ENCODE measurements at places on chromosomes 16 and 17.
A peak's percentile ranks its signal among the peaks of the same experiment; 100 is the strongest.

DNA sequence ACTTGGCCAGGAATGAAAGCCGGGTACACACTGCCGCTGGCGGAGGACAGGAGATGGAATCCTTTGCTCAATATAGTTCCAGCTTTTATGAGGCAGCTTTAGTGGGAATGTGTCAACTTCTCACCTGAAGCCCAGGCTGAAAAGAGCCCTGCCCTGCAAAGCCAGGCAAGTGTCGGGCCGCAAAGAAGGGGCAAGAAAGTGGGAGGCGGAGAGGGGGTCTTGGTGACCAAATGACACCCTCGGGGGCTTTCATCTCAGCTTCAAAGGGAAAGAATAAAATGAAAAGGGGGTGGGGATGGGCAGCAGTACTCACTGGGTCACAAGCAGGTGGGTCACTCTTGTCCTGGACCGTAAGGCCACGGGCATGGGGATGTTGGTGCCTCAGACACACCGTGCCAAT, 62.9 kb downstream of the C16orf95 start:
- no peak for DNase-seq

GRCh38 chr16:11583889-11584565, 2.7 kb downstream of the LITAF start:
- DNase-seq: no peak

- peak; percentile 78 for DNase-seq
Measured at GRCh38 chr17:70875729-70876310, 706.5 kb downstream of the KCNJ2 start.

DNA sequence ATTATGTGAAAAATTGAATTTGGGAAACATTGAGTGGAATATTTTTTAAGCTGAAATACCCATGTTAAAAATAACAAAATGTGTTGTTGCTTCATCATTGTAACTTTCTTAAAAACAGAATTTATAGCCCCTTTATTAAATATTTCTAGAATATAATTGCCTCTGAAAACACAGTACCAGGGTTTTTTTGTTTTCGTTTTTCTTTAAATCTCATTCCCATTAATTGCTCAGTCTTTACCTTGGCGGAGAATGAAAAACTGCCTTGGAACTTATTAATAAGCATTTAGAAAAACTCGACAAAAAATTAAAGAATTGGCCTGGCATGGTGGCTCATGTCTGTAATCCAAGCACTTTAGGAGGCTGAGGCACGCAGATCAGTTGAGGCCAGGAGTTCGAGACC, 195.2 kb upstream of the TBX2 start:
- no peak for DNase-seq

- no peak for DNase-seq
Measured at GRCh38 chr17:72090108-72090507, 30.7 kb upstream of the SOX9 start.

GRCh38 chr16:85384833-85385462, 228.2 kb upstream of the GSE1 start:
- no peak for DNase-seq

GRCh38 chr17:74325743-74326379, at the start of gene KIF19:
Gene KIF19 (plus strand): TSS chr17:74326226. CDS start chr17:74326350, 124 bp downstream.
- peak; percentile 29 for DNase-seq

DNA sequence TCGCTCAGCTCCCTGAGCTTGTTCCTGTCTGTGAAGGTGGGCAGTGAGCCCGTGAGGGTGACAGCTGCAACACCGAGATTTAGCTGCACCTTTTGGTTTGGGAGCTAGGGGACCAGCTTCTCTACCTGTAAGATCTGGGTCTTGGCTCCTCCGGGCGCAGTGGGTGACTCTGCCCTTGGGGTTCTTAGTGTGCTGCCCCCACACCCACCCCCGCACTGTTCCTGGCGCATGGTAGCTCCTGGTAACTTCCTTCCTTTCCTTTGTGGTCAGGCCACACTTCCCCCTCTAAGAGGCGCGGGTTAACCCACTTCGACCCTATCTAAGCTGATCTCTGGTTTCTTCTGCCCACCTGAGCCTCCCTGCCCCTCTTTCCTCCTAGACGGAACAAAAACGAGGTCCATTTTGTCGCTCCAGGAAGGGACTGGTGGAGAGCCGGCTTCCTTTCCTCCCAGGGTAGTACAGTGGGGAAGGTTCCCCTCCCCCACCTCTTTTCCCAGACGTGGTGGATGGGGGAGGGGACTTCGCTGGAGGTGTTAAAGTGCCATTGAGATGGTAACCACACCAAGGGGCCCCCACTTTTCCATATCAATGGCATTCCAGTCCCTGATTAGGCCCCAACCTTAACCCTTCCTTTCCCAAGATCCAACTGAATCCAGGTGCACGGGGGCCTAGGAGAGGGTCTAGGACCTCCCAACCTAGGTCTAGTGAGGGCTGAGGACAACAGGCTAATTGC, 4.6 kb upstream of the CLDN9 start:
- peak; percentile 23 for DNase-seq

- DNase-seq: no peak
Measured at GRCh38 chr17:60525328-60525684, 736 bp downstream of the APPBP2 start.

GRCh38 chr17:17235212-17236174, 1.5 kb downstream of the FLCN start:
- no peak for DNase-seq

GRCh38 chr16:53968454-53968853, 264.5 kb downstream of the FTO start:
- no peak for DNase-seq

GRCh38 chr17:31609331-31609730, 217.9 kb downstream of the RAB11FIP4 start:
- DNase-seq: no peak

DNA sequence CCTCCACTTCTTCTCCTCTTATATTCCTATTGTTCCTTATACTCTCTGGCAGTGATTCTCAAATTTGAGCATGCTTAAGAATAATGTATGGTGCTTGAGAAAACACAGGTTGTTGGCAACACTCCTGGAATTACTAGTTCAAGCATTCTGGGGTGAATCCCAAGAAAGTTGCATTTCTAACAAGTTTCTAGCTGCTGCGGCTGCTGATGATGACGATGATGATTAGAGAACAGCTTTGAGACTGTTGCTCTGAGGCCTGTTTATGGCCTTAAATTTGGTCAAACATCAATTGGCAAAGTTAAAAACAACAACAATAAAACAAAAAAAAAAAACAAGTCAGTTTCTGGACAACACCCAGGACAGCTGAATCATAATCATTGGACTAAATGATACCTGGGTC, 961.9 kb downstream of the CDH11 start:
- DNase-seq: no peak
